ENCODE measurements at places on chromosomes 5 and 9. TPM values are rescaled to one million over a fixed set of nuclear protein-coding genes. Genes with fewer than 3 reads are reported as not detected.
A peak's percentile ranks its signal among the peaks of the same experiment; 100 is the strongest.

The ACOT12 gene
- 0.74 TPM for total RNA-seq

The CARD9 gene
- total RNA-seq: 2.6 TPM

DNA sequence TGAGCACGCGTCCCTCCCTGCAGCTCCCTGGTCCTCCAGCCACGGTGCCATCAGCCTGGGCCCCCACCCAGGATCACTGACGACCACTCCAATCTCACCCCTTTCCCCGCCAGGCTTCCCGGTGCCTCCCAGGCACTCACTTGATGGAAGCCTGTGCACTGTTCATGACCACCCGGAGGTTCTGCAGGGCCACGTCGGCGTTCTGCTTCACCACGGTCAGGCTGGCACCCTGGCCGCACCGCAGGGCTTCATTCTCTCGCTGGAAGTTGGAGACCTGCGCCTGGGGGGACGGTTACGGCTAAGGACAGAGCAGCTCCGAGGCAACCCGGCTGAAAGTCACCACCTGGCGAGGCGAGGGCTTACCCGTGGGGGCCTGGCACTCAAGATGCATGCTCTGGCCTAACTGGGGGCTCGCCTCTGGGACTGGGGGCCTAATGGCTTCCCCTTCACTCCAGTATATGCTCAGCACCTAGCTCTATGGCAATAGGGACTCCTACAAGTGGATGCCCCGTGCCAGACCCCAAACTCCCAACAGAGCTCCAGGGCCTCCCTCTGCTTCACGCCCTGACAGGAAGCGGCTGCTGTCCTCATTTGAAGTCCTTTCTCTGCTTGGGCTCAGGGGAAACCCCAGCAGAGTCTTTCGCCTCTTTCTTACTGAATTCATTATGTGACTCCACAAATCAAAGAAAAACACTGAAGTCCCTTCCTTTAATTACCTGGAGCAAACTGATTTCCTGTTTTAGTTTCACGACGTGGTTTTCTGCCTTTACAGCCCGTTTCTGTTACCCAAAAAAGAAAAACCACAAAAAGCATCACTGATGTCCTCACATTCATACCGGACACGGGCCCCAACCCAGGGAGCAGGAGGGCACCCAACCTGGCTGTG is 4.2 kb upstream of the SNAPC4 start:
- H3K4me1 ChIP-seq: peaks cover 5% of the 10 kb centered on the region
- H3K36me3 ChIP-seq: no peaks in the 10 kb centered on the region
- no peaks in the 10 kb centered on the region for H3K27me3 ChIP-seq
- H3K4me3 ChIP-seq: no peak overlapping the region
- DNase-seq: no peak

- H3K4me3 ChIP-seq: no peak overlapping the region
- peaks cover 11% of the 10 kb centered on the region for H3K36me3 ChIP-seq
- H3K27me3 ChIP-seq: no peaks in the 10 kb centered on the region
- no peak overlapping the region for H3K27ac ChIP-seq
Measured at GRCh38 chr5:151663617-151664293, 23.0 kb downstream of the SPARC start.

DNA sequence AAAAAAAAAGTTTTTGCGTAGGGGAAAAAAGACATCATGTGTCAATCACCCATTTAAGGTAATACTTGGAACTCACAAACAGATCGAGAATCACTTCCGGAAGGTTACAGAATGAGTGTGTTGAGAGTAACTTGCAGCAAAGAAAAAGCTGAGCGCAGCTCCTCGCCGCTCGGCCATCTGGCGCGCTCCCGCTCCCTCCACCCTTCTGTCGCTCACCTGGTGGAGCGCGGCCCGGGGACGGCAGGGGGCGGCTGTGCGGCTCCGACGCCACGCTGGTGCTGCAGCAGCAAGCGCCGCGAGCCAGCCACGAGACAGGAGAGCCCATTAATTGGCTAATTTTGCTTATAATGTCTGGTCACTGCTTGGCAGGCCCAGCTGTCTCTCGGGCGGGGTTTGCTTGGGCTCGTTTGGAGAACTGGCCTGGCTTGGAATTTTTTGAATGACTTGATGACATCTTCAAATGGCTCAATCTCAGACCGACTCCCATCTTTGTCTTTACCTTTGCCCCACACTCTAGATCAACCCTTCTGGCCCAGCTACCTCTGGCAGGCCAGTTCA is 601.8 kb downstream of the CCDC171 start:
- H3K4me1 ChIP-seq: peaks cover 68% of the 10 kb centered on the region
- H3K4me3 ChIP-seq: peak overlapping the region; percentile 77
- DNase-seq: no peak
- H3K36me3 ChIP-seq: no peaks in the 10 kb centered on the region
- peaks cover 14% of the 10 kb centered on the region for H3K27me3 ChIP-seq
- peak overlapping the region; percentile 42 for H3K27ac ChIP-seq

- peaks cover 43% of the 10 kb centered on the region for H3K4me1 ChIP-seq
- H3K27ac ChIP-seq: no peak overlapping the region
- DNase-seq: no peak
- peaks cover 47% of the 10 kb centered on the region for H3K27me3 ChIP-seq
Measured at GRCh38 chr9:81557452-81558090, 131.8 kb downstream of the TLE1 start.

DNA sequence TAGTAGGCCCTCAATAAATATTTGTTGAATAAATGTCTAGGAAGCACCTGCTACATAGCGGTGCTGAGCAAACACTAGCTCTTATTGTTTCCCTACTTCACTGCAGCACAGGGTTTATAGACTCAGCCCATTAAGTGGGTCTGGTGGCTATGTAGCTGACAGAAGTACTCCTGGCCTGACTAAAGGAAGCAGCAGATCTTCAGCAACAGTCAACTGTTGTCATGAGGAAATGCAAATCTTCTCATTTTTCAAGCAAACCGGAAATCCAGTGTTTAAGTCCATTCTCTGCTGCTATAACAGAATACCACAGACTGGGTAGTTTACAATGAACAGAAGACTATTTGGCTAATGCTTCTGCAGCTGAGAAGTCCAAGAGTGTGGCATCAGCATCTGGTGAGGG is 2.8 kb upstream of the TEX10 start:
- H3K27ac ChIP-seq: no peak overlapping the region
- peaks cover 26% of the 10 kb centered on the region for H3K4me1 ChIP-seq
- no peak overlapping the region for H3K4me3 ChIP-seq
- DNase-seq: no peak
- H3K27me3 ChIP-seq: no peaks in the 10 kb centered on the region

DNA sequence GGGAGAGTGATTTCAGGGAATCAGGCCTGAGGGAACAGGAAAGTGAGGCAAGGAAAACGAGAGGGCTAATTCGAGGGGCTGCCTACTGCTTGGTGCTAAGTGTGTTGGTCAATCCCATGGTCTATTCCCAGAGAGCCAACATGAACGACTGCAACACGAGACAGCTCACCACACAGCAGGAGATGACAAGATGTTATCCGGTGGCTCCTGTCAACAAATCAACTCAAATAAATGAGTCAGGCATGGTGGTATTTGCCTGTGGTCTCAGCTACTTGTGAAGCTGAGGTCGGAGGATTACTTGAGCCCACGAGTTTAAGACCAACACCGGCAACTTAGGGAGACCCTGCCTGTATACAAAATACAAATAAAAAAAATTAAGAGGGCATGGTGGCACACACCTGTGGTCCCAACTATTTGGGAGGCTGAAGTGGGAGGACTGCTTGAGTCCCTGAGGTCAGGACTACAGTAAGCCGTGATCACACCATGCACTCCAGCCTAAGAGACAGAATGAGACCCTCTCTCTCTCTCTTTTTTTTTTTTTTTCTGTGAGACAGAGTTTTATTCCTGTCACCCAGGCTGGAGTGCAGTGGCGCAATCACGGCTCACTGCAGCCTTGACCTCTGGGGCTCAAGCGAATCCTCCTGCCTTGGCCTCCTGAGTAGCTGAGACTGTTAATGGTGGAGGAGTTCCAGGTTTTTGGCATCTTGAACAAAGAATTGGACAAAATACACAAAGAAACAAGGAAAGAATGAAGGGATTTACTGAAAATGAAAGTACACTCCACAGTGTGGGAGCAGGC is 9.0 kb upstream of the FAF2 start:
- H3K27ac ChIP-seq: no peak overlapping the region
- H3K4me3 ChIP-seq: no peak overlapping the region
- DNase-seq: no peak

GRCh38 chr5:149125386-149125891 is 15.9 kb upstream of the ABLIM3 start:
- H3K27ac ChIP-seq: peak overlapping the region; percentile 89
- no peaks in the 10 kb centered on the region for H3K36me3 ChIP-seq
- no peak for DNase-seq
- peak overlapping the region; percentile 81 for H3K4me3 ChIP-seq
- H3K4me1 ChIP-seq: peaks cover 8% of the 10 kb centered on the region
- H3K27me3 ChIP-seq: peaks cover 17% of the 10 kb centered on the region

- H3K36me3 ChIP-seq: no peaks in the 10 kb centered on the region
- H3K4me3 ChIP-seq: no peak overlapping the region
- no peak overlapping the region for H3K27ac ChIP-seq
- no peak for DNase-seq
Measured at GRCh38 chr5:149301744-149302380, 30.2 kb downstream of the AFAP1L1 start.

GRCh38 chr5:8825139-8825757 is 720.6 kb downstream of the SEMA5A start:
- H3K36me3 ChIP-seq: no peaks in the 10 kb centered on the region
- peaks cover 6% of the 10 kb centered on the region for H3K4me1 ChIP-seq
- no peak overlapping the region for H3K4me3 ChIP-seq
- peaks cover 3% of the 10 kb centered on the region for H3K27me3 ChIP-seq
- no peak overlapping the region for H3K27ac ChIP-seq
- no peak for DNase-seq

- H3K27ac ChIP-seq: no peak overlapping the region
- H3K27me3 ChIP-seq: peaks cover 26% of the 10 kb centered on the region
- no peaks in the 10 kb centered on the region for H3K36me3 ChIP-seq
- peaks cover 4% of the 10 kb centered on the region for H3K4me1 ChIP-seq
- H3K4me3 ChIP-seq: no peak overlapping the region
- DNase-seq: no peak
Measured at GRCh38 chr5:6525422-6525821, 76.8 kb downstream of the UBE2QL1 start.

DNA sequence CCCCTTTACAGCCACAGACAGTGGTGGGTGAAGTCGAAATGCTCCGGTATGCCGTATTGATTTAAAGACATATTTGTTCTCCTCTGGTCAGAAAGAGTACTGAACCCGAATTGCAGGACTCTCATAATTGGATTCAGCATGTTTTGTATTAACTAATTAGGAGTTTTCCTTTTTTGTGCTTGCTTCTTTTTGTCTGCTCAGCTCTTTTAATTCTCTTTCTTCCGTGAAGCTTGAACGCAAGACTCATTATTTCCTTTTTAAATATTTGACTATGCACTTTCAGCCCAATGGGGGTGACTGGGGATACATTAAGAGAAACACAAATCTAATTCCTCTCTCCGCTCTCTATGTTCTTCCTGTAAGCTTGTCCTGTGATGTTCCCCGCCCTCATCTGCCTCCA is 246.6 kb upstream of the IRX2 start:
- H3K27ac ChIP-seq: no peak overlapping the region
- no peak for DNase-seq
- H3K36me3 ChIP-seq: no peaks in the 10 kb centered on the region
- H3K4me1 ChIP-seq: peaks cover 14% of the 10 kb centered on the region
- no peak overlapping the region for H3K4me3 ChIP-seq
- H3K27me3 ChIP-seq: peaks cover 5% of the 10 kb centered on the region

DNA sequence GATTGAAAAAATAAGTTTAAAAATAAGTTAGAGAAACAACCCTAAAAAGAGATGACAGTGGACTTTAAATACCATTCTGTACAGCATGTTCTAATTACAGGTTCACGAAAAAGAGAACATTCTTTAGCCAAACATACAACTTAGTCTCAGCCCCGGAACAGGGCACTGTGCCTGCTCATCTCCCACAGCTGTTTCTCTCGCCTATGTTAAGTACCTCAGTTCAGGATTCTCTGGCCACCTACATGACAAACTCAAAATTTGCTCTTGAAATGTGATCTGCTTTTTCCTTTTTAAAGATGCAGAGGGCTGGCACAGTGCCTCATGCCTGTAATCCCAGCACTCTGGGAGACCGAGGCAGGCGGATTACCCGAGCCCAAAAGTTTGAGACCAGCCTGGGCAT is 52.3 kb downstream of the MYO10 start:
- no peaks in the 10 kb centered on the region for H3K36me3 ChIP-seq
- DNase-seq: no peak
- H3K27me3 ChIP-seq: no peaks in the 10 kb centered on the region

GRCh38 chr9:38347271-38347671 is 45.2 kb upstream of the ALDH1B1 start:
- peaks cover 34% of the 10 kb centered on the region for H3K27me3 ChIP-seq
- H3K4me1 ChIP-seq: peaks cover 15% of the 10 kb centered on the region
- peak overlapping the region; percentile 52 for H3K27ac ChIP-seq
- DNase-seq: peak; percentile 29
- H3K36me3 ChIP-seq: no peaks in the 10 kb centered on the region

- no peak overlapping the region for H3K27ac ChIP-seq
- no peak overlapping the region for H3K4me3 ChIP-seq
- no peaks in the 10 kb centered on the region for H3K27me3 ChIP-seq
- H3K36me3 ChIP-seq: no peaks in the 10 kb centered on the region
- H3K4me1 ChIP-seq: no peaks in the 10 kb centered on the region
- no peak for DNase-seq
Measured at GRCh38 chr5:24080046-24080445, 564.7 kb downstream of the CDH10 start.

- peaks cover 7% of the 10 kb centered on the region for H3K4me1 ChIP-seq
- H3K27me3 ChIP-seq: no peaks in the 10 kb centered on the region
- H3K36me3 ChIP-seq: no peaks in the 10 kb centered on the region
- no peak overlapping the region for H3K4me3 ChIP-seq
- no peak overlapping the region for H3K27ac ChIP-seq
- no peak for DNase-seq
Measured at GRCh38 chr5:44257653-44258365, 131.4 kb downstream of the FGF10 start.

GRCh38 chr5:132489871-132490483 is 596 bp downstream of the IRF1 start:
- peak overlapping the region; percentile 74 for H3K27ac ChIP-seq
- peaks cover 4% of the 10 kb centered on the region for H3K36me3 ChIP-seq
- H3K4me3 ChIP-seq: peak overlapping the region; percentile 89
- peak; percentile 69 for DNase-seq

GRCh38 chr5:179486596-179487051 is 63.7 kb upstream of the RUFY1 start:
- H3K27ac ChIP-seq: peak overlapping the region; percentile 65
- no peaks in the 10 kb centered on the region for H3K27me3 ChIP-seq
- no peak overlapping the region for H3K4me3 ChIP-seq
- H3K4me1 ChIP-seq: no peaks in the 10 kb centered on the region

DNA sequence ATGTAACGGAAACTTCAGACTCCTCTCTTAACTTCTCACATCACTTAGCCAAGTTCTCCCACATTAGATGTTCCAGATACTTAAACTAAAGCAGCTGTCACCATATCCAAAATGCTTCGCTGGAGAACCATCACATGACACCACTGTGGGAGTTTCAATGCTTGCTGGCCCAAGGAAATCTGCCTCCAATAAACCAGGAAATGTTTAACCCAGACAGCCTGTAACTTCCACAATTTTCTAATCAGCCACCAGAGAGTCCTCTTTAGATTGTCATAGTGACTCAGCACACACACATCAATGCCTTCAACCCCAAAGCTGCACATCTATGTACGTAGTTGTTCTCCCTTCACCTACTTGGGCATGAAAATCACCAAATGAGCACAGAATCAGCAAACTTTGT is 118.7 kb downstream of the LPAR1 start:
- no peak for DNase-seq
- peaks cover 5% of the 10 kb centered on the region for H3K4me1 ChIP-seq
- H3K36me3 ChIP-seq: peaks cover 7% of the 10 kb centered on the region
- no peaks in the 10 kb centered on the region for H3K27me3 ChIP-seq
- no peak overlapping the region for H3K4me3 ChIP-seq
- H3K27ac ChIP-seq: no peak overlapping the region

- H3K4me3 ChIP-seq: no peak overlapping the region
- no peaks in the 10 kb centered on the region for H3K27me3 ChIP-seq
- DNase-seq: no peak
- no peak overlapping the region for H3K27ac ChIP-seq
Measured at GRCh38 chr5:91651704-91652103, 268.6 kb upstream of the ARRDC3 start.

All from type B pancreatic cell (in vitro differentiated cells).